ENCODE measurements at places on chromosomes 2 and 18. TPM values are rescaled to one million over a fixed set of nuclear protein-coding genes. Genes with fewer than 3 reads are reported as not detected.

The MALT1 gene
- total RNA-seq, result 12.1 TPM

The FKBP1B gene
- total RNA-seq, result 20.7 TPM

The OR6B2 gene
- not detected for total RNA-seq

The RIT2 gene
- not detected for total RNA-seq

The IL36RN gene
- total RNA-seq, result not detected

The VIT gene
- total RNA-seq, result 0.39 TPM

The CFAP210 gene
- not detected for total RNA-seq

The ZSWIM2 gene
- total RNA-seq, result not detected

Measured in epithelial cell of alveolus of lung (primary cell).